OCI-M1 (cell line): ENCODE measurements at places on chromosomes 7 and 10.

DNA sequence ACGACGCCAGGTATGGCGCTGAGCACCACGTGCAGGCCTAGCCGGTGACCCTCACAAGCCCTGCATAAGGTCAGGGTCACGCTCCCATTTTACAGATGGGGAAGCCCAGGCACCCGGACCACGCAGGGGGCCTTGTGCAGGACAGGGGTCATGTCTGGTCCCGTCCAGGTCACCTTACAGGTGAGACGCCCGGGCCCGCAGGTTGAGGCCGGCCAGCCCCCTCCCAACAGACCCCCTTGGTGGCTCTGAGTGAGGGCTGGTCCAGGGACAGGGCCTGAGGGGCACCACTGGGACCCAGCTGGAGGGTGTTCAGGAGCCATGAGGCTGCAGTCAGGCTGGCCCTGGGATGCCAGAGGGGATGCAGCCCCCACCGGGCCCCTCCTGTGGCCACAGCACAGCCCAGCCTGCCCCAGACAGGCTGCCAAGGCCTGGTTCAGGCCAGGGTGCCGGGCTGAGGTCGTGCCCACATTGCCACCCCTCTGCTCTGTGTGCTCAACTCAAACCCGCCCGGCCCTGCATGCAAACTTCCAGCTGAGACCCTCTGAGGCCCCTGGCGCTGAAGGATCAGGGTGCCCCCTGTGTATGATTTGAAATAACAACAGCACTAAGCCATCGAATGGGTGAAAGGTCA is 69.0 kb downstream of the PWWP2B start:
- no peak for DNase-seq

DNA sequence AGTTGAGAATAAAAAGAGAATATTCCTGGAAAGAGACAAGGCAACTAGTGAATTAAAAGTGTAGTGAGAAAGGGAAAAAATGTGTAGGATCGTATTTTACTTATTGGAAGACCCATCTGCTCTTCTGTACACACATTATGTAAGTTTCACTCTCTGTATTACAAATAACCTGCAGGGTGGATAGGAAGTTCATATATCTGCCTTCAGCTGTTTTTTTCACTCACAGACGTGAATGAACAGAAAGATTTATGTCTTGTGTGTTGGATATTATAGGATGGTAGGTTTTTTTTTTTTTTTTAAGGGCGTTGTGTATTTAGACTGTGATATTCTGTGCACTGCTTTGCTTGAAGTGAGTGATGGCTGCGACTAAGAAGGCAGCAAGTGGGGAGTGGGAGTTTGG is 266.5 kb downstream of the AUTS2 start:
- no peak for DNase-seq

DNA sequence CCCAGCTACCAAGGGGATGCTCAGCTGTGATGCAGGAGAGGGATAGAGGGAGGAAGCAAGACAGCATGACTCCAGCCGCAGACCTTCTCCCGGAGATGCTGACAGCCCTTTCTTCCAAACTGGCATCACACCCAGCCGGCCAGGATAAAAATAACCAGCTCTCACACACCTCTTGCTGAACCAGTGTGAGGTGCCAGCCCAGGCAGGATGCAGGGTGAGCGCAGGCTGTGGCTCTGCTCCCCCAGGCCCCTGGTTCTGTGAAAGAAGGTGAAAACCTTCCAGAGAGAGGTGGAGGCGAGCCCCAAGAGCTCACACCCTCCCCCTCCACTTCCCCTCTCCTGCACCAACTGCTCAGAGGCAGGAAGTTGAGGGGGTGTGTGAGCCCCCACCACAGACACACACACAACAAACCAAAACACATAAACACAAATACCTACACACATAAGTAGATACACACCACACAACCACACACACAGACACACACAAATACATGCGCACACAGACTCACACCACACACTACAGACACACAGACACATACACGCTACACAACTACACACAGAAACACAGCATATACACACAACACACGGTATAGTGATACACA is 4.0 kb downstream of the GPR15LG start:
- no peak for DNase-seq

DNA sequence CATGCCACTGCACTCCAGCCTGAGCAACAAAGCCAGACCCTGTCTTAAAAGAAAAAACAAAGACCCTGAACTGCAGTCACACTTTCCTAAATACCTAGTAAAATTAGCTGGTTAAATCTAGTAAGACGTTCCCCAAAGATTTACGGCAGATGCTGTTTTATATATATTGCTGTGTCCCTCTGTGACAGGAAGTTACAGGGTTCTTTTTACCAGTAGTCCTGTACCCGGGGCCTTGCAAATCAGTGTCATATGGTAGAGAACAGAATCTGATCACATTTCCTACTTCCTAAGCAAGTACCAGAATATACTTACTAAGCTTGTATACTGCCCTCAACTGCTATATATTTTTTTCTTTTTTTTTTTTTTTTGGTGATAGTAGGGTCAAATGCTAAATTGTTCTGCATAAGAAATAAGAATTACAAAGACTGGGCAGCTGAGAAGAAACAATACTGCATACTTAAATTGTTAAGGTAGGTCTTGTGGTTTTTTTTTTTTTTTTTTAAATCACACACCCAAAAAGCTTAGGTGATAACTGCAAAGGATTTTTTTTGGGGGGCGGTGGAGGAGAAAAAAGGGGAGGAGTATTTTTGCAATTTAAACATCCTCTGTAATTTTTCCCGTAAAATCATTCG is 27.3 kb upstream of the KMT2E start:
- no peak for DNase-seq

DNA sequence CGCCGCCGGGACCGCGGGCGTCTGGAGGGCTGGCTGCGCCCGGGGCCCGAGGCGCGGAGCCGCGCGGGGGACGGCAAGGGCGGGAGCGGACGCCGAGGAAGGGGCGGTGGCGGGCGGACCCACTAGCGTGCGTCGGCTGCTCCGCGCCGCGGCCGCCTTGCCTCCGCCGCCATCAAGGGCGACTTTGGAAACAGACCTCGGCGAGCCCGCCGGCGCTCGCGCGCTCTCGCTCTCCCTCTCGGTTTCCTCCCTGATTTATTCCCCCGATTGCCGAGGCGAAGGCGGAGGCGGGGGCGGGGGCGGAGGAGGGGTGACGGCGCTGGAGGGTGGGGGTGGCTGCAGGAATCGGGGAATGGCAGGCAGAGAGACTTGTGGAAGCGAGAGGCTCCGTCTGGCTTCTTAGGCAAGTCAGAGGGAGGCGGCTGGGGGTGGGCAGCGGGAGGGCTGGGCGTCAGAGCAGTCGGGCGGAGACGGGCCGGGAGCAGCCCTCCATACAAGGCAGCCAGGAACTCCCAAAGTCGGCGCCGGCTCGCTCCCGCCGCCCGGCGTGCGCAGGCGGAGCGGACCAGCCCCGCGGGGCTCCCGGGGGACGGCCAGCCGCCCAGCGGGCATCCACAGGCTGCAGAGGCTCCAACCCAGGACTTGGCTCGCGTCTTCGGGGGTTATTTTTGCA is at the start of gene CACNA2D1:
Gene CACNA2D1 (minus strand): TSS at position 231 of the 673 bp plus-strand sequence.
- peak; percentile 55 for DNase-seq

DNA sequence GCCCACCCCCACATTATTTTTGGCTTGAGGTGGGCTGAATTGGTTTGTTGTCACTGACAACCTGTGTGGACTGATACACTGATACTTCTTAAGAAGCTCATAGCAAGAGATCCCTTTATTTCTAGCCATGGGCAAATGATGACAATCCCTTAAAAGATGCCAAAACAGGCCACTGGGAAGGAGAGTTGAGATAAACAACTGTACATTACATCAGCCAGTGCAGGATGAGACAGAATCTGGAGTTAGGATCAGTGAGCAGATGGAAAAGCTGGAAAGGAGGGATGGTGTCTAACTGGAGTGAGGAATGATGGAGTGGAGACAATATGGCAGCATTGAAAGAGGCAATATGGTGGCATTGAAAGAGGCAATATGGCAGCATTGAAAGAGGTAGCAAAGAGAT is 195.9 kb upstream of the LYZL2 start:
- no peak for DNase-seq

- no peak for DNase-seq
These were observed 586.6 kb upstream of the MKI67 start for GRCh38 chr10:128712661-128713400.

GRCh38 chr10:127935071-127935561 is 28.2 kb downstream of the PTPRE start:
- DNase-seq = no peak

DNA sequence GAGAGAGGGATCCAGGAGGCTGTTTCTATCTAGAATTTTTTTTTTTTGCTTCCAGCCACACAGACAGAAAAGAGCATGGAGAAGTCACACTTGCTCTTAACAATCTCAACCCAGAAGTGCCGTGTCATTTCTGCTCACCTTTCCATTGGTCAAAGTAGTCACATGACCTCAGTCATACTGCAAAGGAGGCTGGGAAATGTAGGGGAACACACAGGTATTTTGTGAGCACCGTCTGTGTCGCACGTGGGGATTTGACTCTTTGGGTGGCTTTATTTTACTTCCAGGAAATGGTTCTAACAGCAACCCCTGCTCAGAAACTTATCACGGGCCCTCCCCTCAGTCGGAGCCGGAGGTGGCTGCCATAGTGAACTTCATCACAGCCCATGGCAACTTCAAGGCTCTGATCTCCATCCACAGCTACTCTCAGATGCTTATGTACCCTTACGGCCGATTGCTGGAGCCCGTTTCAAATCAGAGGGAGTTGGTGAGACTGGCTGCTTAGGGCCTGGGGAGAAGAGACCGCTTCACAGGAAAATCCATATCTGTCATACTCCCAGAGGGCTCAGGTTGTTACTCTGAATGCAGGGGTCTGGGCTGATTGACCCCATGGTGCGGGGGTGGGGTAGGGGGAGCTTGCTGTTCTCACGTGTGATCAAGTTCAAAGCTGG is 13.1 kb upstream of the CPA1 start:
- DNase-seq = no peak

- DNase-seq = no peak
These were observed 28.3 kb downstream of the NRP1 start for GRCh38 chr10:33306126-33306525.
